ENCODE measurements at places on chromosomes 6 and 20.

DNA sequence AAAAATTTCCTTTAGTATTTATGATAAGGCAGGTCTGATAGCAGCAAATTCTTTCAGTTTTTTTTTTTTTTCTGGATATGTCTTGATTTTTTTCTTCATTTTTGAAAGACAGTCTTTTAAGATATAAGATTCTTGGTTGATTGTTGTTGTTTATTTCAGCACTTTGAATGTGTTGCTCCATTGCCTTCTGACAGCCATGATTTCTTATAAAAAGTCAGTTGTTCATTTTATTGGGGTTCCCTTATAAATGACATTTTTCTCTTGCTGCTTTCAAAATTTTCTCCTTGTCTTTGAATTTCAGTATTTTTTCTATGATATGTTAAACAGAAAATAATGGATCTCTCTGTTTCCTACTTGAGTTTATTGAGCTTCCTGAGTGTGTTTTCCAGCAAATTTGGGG, 152.3 kb downstream of the ISM1 start:
- no peak for DNase-seq

- DNase-seq: peak; percentile 9
Measured at GRCh38 chr6:37314487-37315156, 39.2 kb upstream of the RNF8 start.

DNA sequence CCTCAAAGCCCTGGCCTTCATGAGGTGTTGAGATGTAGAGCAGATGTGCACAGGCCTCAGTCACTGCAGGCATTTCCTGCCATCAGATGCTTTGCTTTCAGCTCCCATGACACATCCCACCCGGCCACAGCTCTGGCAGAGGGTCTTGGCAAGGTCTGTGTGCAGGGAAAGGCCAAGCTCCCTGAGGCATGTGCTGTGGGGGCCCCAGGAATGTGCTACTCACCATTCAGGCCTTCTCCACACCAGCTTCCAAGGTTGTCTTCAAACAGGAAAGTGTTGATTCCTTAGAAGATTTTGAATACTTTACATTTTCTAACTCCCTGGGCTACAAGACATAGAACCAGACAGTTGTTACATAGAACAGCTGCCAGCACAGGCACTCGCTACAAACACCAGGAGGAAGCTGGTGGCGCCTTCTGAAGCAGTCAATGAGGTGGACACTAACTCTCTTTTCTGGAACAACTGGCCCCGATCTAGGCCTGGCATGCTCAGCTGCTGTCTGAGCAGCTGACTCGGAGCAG, 27.8 kb downstream of the CASS4 start:
- DNase-seq: no peak

DNA sequence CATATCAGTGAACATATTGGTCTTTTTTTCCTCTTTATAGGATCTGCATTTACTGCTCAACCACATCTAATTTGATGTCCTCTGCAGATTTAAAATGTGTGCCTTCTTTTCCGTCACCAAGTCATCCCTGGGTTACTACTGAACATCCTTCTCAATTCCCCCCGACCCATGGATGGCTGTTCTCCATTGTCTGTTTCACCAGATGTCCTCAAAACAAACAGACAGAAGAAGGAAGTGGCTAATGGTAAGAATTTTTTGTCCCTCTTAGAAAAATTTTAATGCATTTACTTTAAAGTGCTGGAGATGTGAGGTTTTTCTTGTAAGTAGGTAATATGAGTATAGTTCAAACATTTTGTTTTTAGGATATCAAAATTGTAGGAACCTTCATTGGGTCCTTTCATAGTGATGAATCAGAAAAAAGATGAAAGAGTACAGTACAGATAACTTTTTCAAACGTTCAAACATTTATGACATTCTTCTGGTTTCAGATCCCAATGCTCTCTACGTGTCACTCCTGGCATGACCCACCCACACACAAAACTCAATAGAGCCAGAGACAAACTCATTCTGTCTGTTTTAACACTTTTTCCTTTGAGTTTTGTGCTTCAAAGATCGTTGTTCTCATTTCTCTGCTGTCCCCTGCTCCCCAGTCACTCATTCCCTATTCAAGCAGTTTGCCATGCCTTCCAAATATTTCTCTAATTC, 276.4 kb downstream of the PRL start:
- no peak for DNase-seq

- no peak for DNase-seq
Measured at GRCh38 chr6:164040994-164041393, 626.5 kb downstream of the QKI start.

- no peak for DNase-seq
Measured at GRCh38 chr6:166317261-166318212, 9.3 kb upstream of the PRR18 start.

GRCh38 chr6:145809211-145809610, 5.4 kb downstream of the FBXO30 start:
- no peak for DNase-seq

GRCh38 chr6:72084992-72085569, 198.7 kb downstream of the RIMS1 start:
- no peak for DNase-seq

Data from stimulated activated CD8-positive, alpha-beta memory T cell treated with anti-CD3 and anti-CD28 coated beads, Interleukin-2, amount 100 ng/mL, for 48 hours (primary cell).